ENCODE measurements at places on chromosomes 6 and 20.

DNA sequence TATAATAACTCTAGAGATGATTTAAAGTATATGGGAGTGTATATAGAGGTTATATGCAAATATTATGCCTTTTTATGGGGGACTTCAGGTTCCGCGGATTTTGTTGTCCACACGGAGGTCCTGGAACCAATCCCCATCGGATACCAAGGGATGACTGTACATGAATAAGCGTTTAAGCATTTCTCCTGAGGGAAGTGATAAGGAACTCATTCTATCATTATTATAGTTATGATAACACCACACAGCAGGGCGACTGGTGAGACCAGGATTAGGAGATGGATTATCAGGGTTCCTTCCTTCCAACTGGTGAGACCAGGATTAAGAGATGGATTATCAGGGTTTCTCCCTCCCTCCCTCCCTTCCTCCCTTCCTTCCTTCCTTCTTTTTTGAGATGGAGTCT lies 6.6 kb downstream of the ECI2 start:
- no peak overlapping the region for H3K27ac ChIP-seq
- DNase-seq, result no peak
- no peaks in the 10 kb centered on the region for H3K27me3 ChIP-seq
- no peaks in the 10 kb centered on the region for H3K4me1 ChIP-seq
- H3K36me3 ChIP-seq, result peaks cover 23% of the 10 kb centered on the region
- H3K4me3 ChIP-seq, result no peak overlapping the region

DNA sequence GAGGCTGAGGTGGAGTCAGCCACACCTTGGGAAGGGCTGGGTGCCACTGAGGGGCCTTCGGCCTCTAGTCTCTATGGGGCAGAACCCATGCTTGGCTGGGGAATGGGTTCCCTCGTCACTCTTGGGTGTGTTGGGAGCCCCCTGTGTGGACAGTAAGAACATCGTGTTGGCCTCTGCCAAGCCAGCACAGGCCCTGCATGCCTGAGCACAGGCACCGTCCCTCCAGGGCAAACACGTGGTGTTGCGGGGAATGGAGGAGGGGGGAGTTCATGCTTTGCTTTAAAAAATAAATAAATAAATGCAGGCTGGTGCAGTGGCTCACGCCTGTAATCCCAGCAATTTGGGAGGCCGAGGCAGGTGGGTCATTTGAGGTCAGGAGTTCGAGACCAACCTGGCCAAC lies 63.0 kb downstream of the EZR start:
- no peak for DNase-seq
- H3K27me3 ChIP-seq, result no peaks in the 10 kb centered on the region
- peaks cover 11% of the 10 kb centered on the region for H3K4me1 ChIP-seq
- H3K4me3 ChIP-seq, result no peak overlapping the region
- H3K36me3 ChIP-seq, result no peaks in the 10 kb centered on the region

DNA sequence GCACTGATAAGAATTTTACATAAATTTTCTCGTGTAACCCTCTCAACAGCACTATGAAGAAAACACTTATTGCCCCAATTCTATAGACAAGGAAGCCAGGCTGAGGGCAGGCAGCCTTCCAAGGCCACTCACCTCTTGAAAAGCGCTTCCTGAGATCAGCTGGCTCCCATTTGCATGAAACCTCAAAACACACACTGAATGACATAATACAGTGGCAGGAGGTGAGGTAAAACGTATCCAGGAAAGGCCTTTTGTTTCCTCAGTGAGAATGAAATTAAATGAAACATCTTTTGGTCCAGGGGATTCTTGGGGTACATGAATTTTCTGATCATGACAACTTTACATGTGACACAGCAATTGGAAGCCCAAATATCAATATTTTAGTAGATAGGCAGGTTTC lies 112.5 kb downstream of the WDR27 start:
- no peak overlapping the region for H3K27ac ChIP-seq
- no peaks in the 10 kb centered on the region for H3K27me3 ChIP-seq
- no peak overlapping the region for H3K4me3 ChIP-seq
- DNase-seq, result no peak
- no peaks in the 10 kb centered on the region for H3K4me1 ChIP-seq
- no peaks in the 10 kb centered on the region for H3K36me3 ChIP-seq

- DNase-seq, result no peak
- no peaks in the 10 kb centered on the region for H3K27me3 ChIP-seq
- no peaks in the 10 kb centered on the region for H3K4me1 ChIP-seq
- H3K36me3 ChIP-seq, result peaks cover 2% of the 10 kb centered on the region
- H3K27ac ChIP-seq, result no peak overlapping the region
Measured at GRCh38 chr6:52407467-52407866, 12.7 kb upstream of the EFHC1 start.

- 0 out of 2 replicates have a peak, but pooled peaks cover 1% of the 10 kb centered on the region for H3K4me1 ChIP-seq
- DNase-seq, result no peak
- no peak overlapping the region for H3K4me3 ChIP-seq
- H3K27ac ChIP-seq, result no peak overlapping the region
- H3K36me3 ChIP-seq, result no peaks in the 10 kb centered on the region
Measured at GRCh38 chr6:18209539-18210197, 54.4 kb downstream of the KDM1B start.

GRCh38 chr6:148323344-148323743 lies 19.3 kb upstream of the SASH1 start:
- H3K36me3 ChIP-seq, result no peaks in the 10 kb centered on the region
- no peak overlapping the region for H3K4me3 ChIP-seq
- no peak for DNase-seq
- no peak overlapping the region for H3K27ac ChIP-seq
- H3K27me3 ChIP-seq, result no peaks in the 10 kb centered on the region

GRCh38 chr6:107506145-107506544 lies 16.2 kb downstream of the SOBP start:
- H3K27me3 ChIP-seq, result no peaks in the 10 kb centered on the region
- H3K36me3 ChIP-seq, result no peaks in the 10 kb centered on the region
- H3K27ac ChIP-seq, result no peak overlapping the region
- no peak overlapping the region for H3K4me3 ChIP-seq
- peaks cover 2% of the 10 kb centered on the region for H3K4me1 ChIP-seq

DNA sequence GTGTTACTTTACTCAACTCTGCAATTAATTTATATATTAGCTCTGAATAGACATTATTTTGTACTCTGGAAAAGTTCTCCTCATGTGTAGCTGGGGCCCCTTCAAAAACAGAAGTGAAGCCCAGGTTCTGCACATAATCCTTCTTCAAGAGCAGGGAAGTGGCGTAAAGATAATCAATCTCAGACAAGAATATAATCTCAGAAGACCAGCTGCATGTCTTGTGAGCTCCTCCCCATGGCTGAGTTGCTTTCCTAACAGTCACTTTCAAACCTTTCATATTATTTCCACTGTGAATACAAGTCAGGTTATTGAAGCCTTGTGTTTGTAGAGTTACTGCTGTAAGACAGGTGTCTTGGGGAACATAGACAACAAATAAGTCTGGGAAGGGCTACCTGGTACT lies 691.9 kb downstream of the RFPL4B start:
- DNase-seq, result no peak
- no peak overlapping the region for H3K4me3 ChIP-seq
- no peaks in the 10 kb centered on the region for H3K27me3 ChIP-seq
- no peak overlapping the region for H3K27ac ChIP-seq
- no peaks in the 10 kb centered on the region for H3K4me1 ChIP-seq

- no peaks in the 10 kb centered on the region for H3K27me3 ChIP-seq
- no peak overlapping the region for H3K4me3 ChIP-seq
- DNase-seq, result no peak
- no peaks in the 10 kb centered on the region for H3K4me1 ChIP-seq
Measured at GRCh38 chr6:143361536-143362191, 88.8 kb downstream of the ADAT2 start.

GRCh38 chr6:40947876-40948526 lies 91.0 kb downstream of the UNC5CL start:
- peak; percentile 16 for DNase-seq
- H3K27ac ChIP-seq, result peak overlapping the region; percentile 30
- H3K4me3 ChIP-seq, result no peak overlapping the region
- H3K4me1 ChIP-seq, result peaks cover 9% of the 10 kb centered on the region
- no peaks in the 10 kb centered on the region for H3K36me3 ChIP-seq

GRCh38 chr6:48714699-48715098 lies 603.7 kb upstream of the PTCHD4 start:
- no peaks in the 10 kb centered on the region for H3K27me3 ChIP-seq
- no peak for DNase-seq
- no peak overlapping the region for H3K4me3 ChIP-seq
- no peak overlapping the region for H3K27ac ChIP-seq
- H3K36me3 ChIP-seq, result no peaks in the 10 kb centered on the region

- no peak overlapping the region for H3K27ac ChIP-seq
- no peak overlapping the region for H3K4me3 ChIP-seq
- no peaks in the 10 kb centered on the region for H3K27me3 ChIP-seq
- no peaks in the 10 kb centered on the region for H3K36me3 ChIP-seq
Measured at GRCh38 chr6:10954590-10955010, 67.7 kb downstream of the SYCP2L start.

GRCh38 chr20:47774131-47774777 lies 11.0 kb downstream of the SULF2 start:
- no peak overlapping the region for H3K27ac ChIP-seq
- DNase-seq, result no peak
- no peak overlapping the region for H3K4me3 ChIP-seq

DNA sequence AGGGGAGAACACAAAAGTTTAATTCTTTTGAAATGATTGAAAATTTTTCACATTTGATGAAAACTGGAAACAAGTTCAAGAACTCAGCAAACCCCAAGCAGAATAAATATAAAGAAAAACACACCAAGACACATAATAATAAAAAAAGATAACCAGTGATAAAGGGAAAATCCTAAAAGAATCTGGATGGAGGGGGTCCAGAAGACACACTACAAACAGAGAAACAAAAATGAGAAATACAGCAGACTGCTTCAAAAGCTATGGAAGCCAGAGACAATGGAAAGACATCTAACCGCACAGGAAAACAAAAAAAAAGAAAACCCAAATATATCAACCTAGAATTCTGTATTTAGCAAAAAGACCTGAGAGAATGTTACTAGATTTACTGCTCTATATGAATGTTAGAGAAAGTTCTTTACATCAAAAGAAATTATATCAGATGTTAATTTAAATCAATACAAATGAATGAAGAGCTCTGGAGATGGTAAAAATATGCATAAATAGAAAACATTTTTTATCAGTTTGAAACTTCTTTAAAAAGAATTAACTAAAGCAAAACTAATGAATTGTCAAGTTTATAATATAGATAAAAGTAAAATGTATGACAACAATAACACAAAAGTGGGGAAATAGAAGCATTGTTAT lies 310.7 kb upstream of the PREP start:
- no peak overlapping the region for H3K4me3 ChIP-seq
- no peaks in the 10 kb centered on the region for H3K4me1 ChIP-seq
- H3K27me3 ChIP-seq, result no peaks in the 10 kb centered on the region
- H3K27ac ChIP-seq, result no peak overlapping the region

GRCh38 chr6:55713436-55713835 lies 134.4 kb upstream of the HMGCLL1 start:
- H3K4me3 ChIP-seq, result no peak overlapping the region
- no peak overlapping the region for H3K27ac ChIP-seq
- H3K36me3 ChIP-seq, result no peaks in the 10 kb centered on the region

- DNase-seq, result no peak
- H3K27ac ChIP-seq, result no peak overlapping the region
- no peak overlapping the region for H3K4me3 ChIP-seq
- H3K27me3 ChIP-seq, result no peaks in the 10 kb centered on the region
- no peaks in the 10 kb centered on the region for H3K36me3 ChIP-seq
- H3K4me1 ChIP-seq, result no peaks in the 10 kb centered on the region
Measured at GRCh38 chr6:33731751-33732282, 14.9 kb downstream of the IP6K3 start.

DNA sequence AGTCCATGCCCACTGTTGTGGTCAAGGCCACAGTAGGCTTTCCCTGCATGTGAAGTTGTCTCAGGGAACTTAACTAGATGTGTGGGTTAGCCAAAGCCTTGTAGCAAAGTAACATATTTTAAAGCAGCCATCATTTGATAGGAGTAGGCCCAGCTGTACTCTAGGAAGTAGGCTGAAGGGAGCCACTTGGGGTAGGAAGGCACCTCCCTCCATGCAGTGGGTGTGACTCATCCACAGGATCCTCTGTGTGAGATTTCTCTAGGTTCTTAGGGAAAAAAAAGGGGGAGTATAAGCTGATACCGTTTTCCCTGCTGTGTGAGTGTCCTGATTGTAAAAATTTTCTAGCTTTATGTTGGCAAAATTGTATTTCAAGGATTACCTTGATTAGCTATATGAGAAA lies 44.7 kb downstream of the VAPB start:
- H3K27ac ChIP-seq, result no peak overlapping the region
- no peaks in the 10 kb centered on the region for H3K27me3 ChIP-seq
- no peak for DNase-seq
- H3K4me3 ChIP-seq, result no peak overlapping the region
- H3K4me1 ChIP-seq, result peaks cover 4% of the 10 kb centered on the region

- DNase-seq, result no peak
- no peak overlapping the region for H3K4me3 ChIP-seq
- no peaks in the 10 kb centered on the region for H3K36me3 ChIP-seq
- no peak overlapping the region for H3K27ac ChIP-seq
- no peaks in the 10 kb centered on the region for H3K4me1 ChIP-seq
Measured at GRCh38 chr6:170221753-170222400, 69.0 kb downstream of the DLL1 start.

DNA sequence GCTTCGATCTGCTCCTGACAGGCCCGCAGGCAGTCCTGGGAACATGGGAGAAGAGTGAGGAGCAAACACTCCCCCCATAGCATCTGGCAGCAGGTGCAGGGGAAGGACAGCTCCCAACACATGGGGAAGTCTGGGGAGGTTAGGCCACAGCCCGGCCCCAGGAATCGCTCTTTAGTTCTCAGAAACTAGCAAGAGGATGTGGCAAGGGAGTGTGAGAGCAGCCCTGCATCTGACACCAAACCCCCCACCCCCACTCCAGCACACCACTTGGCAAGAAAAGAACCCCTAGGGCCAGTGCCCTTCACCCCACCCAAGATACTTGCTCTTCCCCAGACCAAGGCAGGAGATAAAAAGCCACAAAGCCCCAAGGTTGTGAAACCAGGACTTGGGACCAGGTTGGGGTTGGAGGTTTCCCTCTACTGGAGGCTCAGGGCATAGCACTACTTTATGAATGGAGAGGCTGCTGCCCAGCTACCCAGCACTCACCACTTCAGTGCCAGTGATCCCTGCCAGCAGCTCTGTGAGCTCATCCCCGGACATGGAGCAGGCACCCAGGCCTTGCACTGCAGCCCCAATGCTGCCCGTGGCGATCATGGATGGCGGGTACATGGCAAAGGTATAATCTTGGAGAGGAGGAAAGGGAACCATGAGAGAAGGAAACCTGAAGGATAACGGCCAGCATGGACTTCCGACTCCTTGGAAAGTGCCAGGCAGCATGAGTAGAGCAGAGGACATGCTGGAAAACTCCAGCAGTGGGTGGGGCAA lies 5.4 kb downstream of the CCND3 start:
- H3K27me3 ChIP-seq, result no peaks in the 10 kb centered on the region
- H3K27ac ChIP-seq, result no peak overlapping the region
- DNase-seq, result no peak
- peaks cover 22% of the 10 kb centered on the region for H3K36me3 ChIP-seq
- no peak overlapping the region for H3K4me3 ChIP-seq

GRCh38 chr20:60206259-60206658 lies 248.0 kb downstream of the CDH26 start:
- peak; percentile 27 for DNase-seq
- H3K27me3 ChIP-seq, result no peaks in the 10 kb centered on the region
- no peaks in the 10 kb centered on the region for H3K36me3 ChIP-seq
- no peaks in the 10 kb centered on the region for H3K4me1 ChIP-seq
- H3K4me3 ChIP-seq, result no peak overlapping the region
